ENCODE measurements at places on chromosomes 2 and 18. TPM values are rescaled to one million over a fixed set of nuclear protein-coding genes. Genes with fewer than 3 reads are reported as not detected.

- DNase-seq: no peak
Observed at GRCh38 chr18:70370762-70371733, 82.2 kb downstream of the SOCS6 start.

- DNase-seq: no peak
Observed at GRCh38 chr2:95272299-95272751, 1.9 kb upstream of the PROM2 start.

DNA sequence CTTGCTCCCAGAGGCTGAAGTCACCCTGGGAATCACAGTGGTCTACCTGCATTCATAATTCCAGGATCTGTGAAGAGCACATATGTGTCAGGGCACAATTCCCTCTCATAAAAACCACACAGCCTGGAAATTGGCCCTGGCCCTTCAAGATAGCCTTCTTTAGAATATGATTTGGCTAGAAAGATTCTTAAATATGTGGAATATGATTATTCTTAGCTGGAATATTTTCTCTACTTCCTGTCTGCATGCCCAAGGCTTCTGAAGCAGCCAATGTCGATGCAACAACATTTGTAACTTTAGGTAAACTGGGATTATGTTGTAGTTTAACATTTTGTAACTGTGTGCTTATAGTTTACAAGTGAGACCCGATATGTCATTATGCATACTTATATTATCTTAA lies 24.2 kb downstream of the ICOS start:
- no peak for DNase-seq

DNA sequence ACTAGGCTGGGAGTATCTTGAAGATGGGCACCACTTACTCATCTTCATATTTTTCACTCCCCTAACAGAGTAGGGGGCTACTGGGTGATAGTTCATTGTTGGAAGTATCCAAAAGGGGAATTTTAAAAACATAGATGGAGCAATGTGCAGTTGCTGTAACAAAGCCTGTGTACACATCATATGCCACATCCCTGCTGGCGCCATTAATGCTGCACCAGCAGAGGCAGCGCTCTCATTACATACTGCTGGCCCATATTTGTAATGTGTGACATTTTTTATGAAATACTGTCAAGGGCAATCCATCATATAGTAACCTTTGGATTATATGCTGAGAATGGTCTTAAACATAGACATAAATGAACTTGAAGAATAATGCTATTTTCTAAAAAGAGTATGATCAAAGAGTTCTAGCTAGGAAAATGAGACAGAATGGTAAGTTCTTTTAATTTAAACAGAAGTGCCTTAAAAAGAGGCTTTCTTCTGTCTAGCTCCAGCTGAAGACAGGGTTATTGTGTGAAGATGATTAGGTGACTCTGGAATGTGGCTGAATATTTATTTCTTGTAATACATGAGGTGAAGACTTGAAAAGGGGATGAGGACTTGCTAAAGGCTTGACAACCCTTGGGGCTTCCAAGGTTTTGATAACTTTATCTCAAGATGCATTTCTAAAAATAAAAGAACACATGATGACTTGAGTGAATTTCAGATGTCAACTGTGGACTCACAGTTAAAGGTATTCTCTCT lies 2.4 kb upstream of the TMEM178A start:
- DNase-seq: no peak

DNA sequence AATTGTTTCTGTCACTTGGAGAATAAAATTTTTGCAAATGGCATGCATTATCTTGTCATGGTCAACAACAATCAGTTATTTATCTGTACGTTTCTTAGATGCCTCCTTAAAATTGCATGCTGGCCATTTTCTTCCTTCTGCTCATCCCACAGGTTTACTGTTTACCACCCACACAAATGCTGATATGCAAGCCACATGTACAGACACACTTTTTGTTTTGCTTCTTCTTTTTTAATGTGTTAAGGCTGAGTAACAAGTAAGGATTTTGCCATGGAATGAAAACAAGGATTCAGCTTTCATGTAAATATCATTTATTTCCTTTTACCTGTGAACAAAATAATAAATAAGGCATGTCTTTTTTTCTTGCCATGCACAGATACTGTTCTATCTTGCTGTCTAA lies 1077.1 kb upstream of the ZEB2 start:
- no peak for DNase-seq

The IL36RN gene
- not detected for total RNA-seq

- peak; percentile 61 for DNase-seq
Observed at GRCh38 chr2:71923887-71924533, 223.7 kb downstream of the CYP26B1 start.

DNA sequence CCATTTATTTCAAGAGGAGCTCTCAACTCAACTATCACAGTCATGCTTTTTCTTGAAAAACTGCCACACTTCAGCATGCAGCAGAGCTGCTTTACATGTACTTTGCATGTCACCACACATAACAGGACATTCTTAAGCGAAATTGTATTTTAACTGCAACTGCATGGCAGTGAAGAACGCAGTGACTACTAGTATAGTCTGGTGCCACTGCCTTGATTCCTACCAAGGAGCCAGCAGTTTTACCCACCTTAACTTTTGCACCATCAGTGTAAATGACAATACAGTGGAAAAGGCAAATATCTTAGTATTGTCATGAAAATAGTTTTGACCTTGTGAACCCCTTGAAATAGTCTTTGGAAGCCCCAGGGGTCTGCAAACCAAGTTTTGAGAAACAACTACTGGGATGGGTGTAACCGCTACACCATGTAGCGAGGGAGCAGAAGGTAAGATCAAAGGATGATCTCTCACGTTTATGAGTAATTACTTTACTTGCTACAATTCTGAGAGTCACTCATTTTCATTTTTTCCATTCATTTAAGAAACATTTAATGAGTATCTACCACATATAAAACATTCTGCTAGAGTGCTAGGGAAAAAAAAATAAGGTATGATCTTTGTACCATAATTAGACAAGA lies 32.3 kb upstream of the MPP4 start:
- DNase-seq: no peak

DNA sequence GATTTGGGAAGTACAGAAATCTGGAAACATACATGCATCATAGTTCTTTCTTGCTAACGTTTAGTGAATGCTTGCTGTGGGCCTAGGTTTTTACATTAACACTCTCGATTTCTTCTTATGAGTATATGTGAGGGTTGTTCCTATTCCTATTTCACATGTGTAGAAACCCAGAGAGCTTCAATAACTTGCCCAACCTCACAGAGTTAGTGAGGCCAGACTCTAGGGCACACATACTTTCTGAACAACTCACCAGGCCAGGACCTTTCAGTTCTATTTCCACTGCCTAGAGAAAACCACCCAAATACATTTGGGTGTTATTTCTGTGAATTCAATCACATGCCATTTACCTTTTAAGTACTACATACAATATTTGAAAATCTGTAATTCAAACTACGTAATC lies 8.2 kb upstream of the KCTD1 start:
- no peak for DNase-seq

The SPAG16 gene
- 18.7 TPM for total RNA-seq

GRCh38 chr2:71756280-71756906 lies 303.0 kb downstream of the DYSF start:
- DNase-seq: no peak

DNA sequence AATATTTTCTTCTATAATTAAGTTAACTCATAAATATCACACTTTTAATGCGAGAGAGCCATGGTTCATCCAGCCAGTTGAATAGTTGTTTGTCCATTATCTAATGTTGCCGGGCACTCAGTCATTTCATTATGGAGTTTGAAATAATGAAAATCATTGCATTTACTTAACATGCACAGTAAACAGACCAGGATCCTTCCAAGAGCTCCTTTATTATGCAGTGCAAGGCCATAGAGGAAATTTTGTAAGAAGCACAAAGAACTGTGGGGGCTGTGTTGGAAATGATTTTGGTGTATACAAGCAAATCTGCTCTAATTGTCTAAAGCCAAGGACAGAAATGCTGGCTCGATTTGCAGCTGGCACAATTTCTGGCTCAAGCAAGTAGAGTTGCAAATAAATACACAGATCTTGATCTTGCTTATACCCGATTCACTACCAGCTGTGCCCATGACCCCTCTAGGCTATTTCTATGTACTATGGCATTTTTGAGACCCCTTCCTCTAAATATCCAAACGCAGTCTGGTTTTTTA lies 400.3 kb upstream of the HNRNPA3 start:
- DNase-seq: no peak

DNA sequence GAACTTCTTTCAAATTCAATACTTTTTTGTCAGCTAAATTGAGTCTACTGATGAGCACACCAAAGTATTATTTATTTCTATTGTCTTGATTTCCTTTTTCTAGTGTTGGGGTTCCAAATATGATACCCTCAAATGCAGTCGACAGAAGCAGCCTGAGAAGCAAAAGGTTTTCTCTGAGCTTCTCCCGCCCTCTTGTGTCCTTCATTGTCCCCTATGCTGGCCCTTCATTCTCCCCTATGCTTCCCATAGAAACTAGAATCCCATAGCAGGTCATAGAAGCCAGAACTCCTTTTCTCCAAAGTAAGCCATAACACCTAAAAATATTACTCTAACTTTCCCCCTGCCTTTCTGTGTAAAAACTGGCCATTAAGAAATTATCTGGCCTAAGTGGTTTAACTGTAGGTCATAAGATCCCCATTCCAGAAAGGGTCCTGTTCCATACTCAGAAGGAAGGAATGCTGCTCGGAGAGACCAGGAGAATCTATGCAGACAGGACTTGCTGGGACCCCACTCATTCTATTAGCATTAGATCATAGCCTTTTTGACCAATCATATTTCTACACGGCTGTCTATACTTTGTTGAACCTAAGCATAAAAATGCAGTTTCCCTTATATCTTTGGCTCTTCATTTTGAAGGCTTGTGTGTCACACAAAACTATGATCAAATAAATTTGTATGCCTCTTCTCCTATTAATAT lies 764.6 kb upstream of the PKDCC start:
- DNase-seq: no peak

- no peak for DNase-seq
Observed at GRCh38 chr2:224671731-224672130, 44.4 kb downstream of the CCDC195 start.

The EPB41L5 gene
- total RNA-seq: 9.3 TPM

The BMP10 gene
- 0.25 TPM for total RNA-seq

- DNase-seq: no peak
Observed at GRCh38 chr2:188726626-188727247, 247.4 kb upstream of the COL3A1 start.

GRCh38 chr18:21741562-21742314 lies 1.1 kb downstream of the MIB1 start:
- DNase-seq: peak; percentile 61

GRCh38 chr18:51668607-51669006 lies 471.1 kb upstream of the MEX3C start:
- DNase-seq: no peak

DNA sequence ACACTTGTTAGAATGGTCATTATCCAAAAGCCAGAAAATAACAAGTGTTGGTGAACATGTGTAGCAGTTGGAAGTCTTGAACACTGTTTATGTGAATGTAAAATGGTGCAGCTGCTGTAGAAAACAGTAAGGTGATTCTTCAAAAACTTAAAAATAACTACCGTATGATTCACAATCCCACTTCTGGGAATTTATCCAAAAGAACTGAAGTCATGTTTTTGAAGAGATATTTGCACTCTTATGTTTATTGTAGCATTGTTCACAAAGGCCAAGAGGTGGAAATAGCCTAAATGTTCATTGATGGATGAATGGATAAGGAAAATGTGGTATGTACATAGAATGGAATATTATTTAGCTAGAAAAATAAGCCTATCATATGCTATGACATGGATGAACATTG lies 6.3 kb upstream of the SPP2 start:
- no peak for DNase-seq

DNA sequence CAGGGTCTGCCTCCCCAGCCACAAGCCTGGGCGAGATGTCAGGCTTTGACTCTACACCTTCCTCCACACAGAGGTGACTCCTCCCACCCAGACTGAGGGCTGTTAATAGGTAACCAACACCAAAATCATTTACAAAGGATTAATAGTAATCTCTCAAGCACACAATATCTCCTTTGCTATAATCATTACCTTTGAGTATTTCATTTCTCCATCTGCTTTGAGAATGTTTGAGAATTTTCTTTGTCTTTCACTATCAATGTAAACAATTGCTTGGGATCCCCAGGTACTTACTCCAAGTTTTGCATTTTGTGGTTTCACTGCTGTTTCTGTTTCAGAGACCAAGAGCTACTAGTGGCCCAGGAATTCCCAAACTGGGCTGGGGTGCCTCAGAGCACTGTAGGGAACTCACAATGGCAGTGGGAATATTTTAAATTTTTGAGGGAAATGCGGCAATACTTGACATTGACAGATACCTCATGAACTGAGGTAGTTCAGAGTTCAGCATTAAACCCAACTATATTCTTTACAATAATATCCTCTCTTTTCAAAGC lies 166.4 kb upstream of the MGAT5 start:
- no peak for DNase-seq

DNA sequence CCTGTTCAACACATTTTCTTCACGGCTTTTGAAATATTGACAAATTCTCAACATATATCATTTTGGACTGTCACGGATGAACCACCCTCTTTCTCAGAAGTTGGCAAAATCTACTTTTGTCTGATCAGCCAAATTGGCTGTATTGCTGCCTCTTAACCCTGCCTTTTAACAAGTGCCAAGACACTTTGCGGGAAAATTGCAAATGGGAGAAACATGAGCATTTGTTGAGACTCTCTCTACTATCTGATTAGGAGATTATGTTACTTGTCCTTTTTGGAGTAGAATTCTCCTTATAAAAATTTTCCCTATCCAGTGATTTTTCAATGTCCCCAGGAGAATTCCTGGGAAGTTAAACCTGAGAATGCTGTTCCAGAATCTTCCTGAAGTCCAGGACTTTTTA lies 256.2 kb upstream of the ZSWIM2 start:
- DNase-seq: no peak

The LAMA1 gene
- 0.17 TPM for total RNA-seq

- DNase-seq: no peak
Observed at GRCh38 chr2:84212611-84213314, 246.3 kb downstream of the SUCLG1 start.

DNA sequence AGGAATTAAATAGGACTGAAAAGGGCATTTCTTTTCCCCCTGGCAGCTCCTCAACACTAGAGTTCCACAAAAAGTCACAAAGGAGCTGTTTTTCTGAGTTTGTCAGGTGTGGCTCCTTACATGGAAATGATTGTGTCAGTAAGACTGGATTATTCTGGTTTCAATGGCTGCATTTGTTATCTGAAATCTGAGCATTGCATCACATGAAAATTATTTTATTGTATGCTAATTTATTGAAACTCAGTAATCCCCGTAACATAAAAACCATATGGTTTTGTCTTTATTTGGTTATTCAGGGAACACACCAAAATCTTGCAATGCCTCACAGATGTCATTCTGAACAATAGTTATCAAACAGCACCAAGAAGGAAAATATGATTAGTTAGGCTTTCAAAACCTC lies 439.7 kb upstream of the TNP1 start:
- no peak for DNase-seq

- DNase-seq: no peak
Observed at GRCh38 chr2:178632729-178633128, 152.5 kb downstream of the PLEKHA3 start.

DNA sequence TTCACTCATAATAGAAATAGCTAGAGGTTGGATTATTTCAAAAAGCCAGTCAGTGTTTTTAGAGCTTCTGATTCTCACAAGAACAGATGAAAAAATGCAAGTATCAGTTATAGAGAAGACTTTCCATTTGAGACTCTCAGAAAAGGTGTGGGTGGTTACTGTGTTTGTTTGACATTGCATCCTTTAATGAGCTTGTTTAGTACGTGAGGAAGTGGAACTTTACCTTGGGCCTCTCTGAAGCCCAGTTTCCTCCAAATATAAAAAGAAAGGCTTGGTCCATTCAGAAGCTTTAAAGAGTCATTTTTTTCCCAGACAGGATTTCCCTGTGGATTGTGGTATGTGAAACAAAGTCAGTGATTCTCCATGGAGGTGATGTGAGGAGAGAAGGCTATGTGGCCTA lies 89.9 kb upstream of the RANBP2 start:
- DNase-seq: no peak
